Endothelial cell of umbilical vein (primary cell): ENCODE measurements at places on chromosomes 2 and 18.

DNA sequence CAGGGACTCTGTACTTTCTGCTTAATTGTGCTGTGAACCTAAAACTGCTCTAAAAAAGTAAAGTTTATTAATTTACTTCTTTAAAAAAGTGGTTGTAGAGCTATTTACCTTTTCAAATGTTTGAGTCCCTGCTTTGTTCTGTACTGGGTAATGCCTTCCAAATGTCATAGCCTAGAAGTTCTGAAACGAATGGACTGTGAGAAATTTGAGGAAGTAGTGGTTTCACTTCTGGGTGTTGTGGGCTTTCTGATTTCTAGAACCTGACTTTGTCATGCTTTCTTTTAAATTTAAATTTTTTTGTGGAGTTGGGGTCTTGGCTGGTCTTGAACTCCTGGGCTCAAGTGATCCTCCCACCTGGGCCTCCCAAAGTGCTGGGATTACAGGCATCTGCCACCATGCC, 44.6 kb downstream of the SMAD4 start:
- no peak for DNase-seq
- no peak overlapping the region for H3K27ac ChIP-seq
- H3K4me1 ChIP-seq = no peaks in the 10 kb centered on the region
- H3K36me3 ChIP-seq = peaks cover 10% of the 10 kb centered on the region
- H3K4me3 ChIP-seq = no peak overlapping the region
- no peaks in the 10 kb centered on the region for H3K27me3 ChIP-seq

GRCh38 chr2:46162329-46163097, 134.7 kb upstream of the EPAS1 start:
- H3K4me1 ChIP-seq = peaks cover 18% of the 10 kb centered on the region
- no peak overlapping the region for H3K27ac ChIP-seq
- no peak overlapping the region for H3K4me3 ChIP-seq
- no peaks in the 10 kb centered on the region for H3K27me3 ChIP-seq
- no peak for DNase-seq
- H3K36me3 ChIP-seq = peaks cover 17% of the 10 kb centered on the region

GRCh38 chr2:168998609-168999211, 32.4 kb downstream of the ABCB11 start:
- DNase-seq = peak; percentile 56
- no peak overlapping the region for H3K4me3 ChIP-seq
- no peaks in the 10 kb centered on the region for H3K27me3 ChIP-seq
- peak overlapping the region; percentile 100 for H3K27ac ChIP-seq

- peak overlapping the region; percentile 60 for H3K4me3 ChIP-seq
- no peaks in the 10 kb centered on the region for H3K36me3 ChIP-seq
- no peak overlapping the region for H3K27ac ChIP-seq
Observed at GRCh38 chr2:206250041-206250897, 24.2 kb upstream of the ZDBF2 start.

- no peak overlapping the region for H3K27ac ChIP-seq
- no peaks in the 10 kb centered on the region for H3K36me3 ChIP-seq
- no peak for DNase-seq
- no peak overlapping the region for H3K4me3 ChIP-seq
- H3K27me3 ChIP-seq = no peaks in the 10 kb centered on the region
- H3K4me1 ChIP-seq = no peaks in the 10 kb centered on the region
Observed at GRCh38 chr2:213475433-213475832, 191.2 kb downstream of the SPAG16 start.

DNA sequence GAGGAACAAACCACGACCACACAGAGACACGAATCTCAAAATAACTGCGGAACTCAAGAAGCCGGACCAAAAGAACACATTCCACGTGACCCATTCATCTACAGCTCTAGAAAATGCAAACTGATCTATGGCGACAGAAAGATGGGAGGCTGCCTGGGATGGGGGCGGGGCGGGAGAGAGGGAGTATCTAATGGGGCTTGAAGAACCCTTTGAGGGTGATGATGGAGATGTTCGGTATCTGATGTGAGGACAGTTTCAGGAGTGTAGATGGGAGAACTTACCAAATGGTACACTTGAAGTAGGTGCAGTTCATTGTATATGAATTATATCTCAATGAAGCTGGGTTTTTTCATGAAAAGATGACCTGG, 34.6 kb upstream of the KLF11 start:
- H3K36me3 ChIP-seq = no peaks in the 10 kb centered on the region
- no peak overlapping the region for H3K27ac ChIP-seq
- no peaks in the 10 kb centered on the region for H3K4me1 ChIP-seq
- no peaks in the 10 kb centered on the region for H3K27me3 ChIP-seq
- H3K4me3 ChIP-seq = no peak overlapping the region

GRCh38 chr2:12070581-12070980, 324.1 kb downstream of the LPIN1 start:
- no peak for DNase-seq
- H3K4me1 ChIP-seq = no peaks in the 10 kb centered on the region
- no peaks in the 10 kb centered on the region for H3K27me3 ChIP-seq
- H3K36me3 ChIP-seq = no peaks in the 10 kb centered on the region

DNA sequence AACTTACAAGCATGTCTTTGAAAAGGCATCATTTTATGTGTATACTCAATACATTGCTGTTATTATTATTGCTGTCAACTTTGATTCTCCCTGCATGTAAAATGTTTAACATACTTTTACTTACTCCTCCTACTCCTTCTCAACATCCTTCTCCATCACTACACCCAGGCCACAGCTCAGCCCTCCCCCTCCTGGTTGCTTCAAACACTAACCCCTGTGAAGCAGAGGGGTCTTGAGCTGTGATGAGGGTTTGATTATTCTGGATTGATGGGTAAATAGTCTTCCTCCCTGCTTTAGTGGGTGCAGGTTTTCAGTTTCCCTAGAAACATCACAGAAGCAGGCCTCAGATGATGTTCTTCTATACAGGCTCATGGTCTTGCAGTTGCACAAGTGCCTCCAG, 221.0 kb downstream of the OSR1 start:
- DNase-seq = no peak
- no peak overlapping the region for H3K27ac ChIP-seq
- H3K36me3 ChIP-seq = no peaks in the 10 kb centered on the region
- H3K27me3 ChIP-seq = no peaks in the 10 kb centered on the region
- H3K4me3 ChIP-seq = no peak overlapping the region

DNA sequence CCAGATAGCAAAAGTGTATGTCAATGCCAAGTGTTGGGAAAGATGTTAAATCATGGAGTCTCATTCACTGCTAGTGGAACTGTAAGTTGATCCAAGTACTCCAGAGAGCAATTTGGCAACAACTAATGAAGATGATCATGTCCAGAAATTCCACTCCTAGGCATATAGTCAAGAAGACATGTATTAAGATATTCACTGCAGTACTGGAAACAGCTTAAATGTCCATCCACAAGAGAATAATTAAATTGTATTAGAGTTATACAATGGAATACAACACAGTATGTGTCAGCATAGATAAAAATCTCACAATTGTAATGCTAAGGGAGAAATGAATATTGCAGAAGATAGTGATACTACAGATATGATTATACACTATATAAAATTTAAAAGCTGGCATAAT, 15.2 kb upstream of the LBH start:
- H3K36me3 ChIP-seq = no peaks in the 10 kb centered on the region
- H3K27me3 ChIP-seq = no peaks in the 10 kb centered on the region
- no peak for DNase-seq
- no peaks in the 10 kb centered on the region for H3K4me1 ChIP-seq
- H3K4me3 ChIP-seq = no peak overlapping the region
- H3K27ac ChIP-seq = no peak overlapping the region

- H3K4me1 ChIP-seq = no peaks in the 10 kb centered on the region
- no peaks in the 10 kb centered on the region for H3K27me3 ChIP-seq
- peaks cover 21% of the 10 kb centered on the region for H3K36me3 ChIP-seq
Observed at GRCh38 chr2:96554293-96555145, 18.0 kb downstream of the ARID5A start.

DNA sequence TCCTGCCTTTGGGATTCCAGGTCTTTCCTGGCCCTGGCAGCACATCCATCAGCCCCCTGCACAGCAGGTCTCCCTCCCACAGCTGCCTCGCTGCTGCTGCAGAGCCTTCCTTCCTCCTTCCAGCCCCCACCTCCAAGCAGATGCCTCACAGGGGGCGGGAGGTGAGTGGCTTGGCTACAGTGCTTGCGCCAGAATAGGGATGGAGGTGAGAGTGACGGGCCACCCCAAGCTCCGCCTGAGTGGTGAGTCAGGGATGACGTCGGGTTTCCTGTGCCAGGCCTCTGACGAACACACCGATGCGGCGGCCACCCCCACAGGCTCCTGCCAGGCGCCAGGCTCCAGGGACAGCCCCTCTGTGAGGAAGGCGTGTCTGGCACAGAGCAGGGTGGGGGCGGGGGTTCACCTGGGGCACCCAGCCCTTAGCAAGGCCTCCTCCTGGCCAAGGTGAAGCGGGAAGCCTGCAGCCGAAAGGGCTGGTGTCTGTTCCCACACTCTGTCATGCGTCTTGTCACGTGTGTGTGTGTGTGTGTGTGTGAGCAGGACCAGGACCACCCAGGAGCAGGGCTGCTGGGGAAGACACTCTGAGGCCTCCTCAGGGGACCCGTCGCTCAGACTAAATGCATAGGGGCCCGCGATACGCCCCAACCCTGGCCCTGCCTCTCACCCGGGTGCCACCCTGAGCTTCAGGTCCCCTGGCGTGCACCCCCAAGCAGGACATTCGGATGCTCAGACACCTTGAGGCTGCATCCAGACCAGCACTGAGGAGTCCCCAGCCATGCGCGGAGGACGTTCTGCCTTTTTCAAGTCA, 3.4 kb upstream of the DUSP2 start:
- DNase-seq = peak; percentile 74
- H3K27me3 ChIP-seq = no peaks in the 10 kb centered on the region
- H3K36me3 ChIP-seq = no peaks in the 10 kb centered on the region
- no peaks in the 10 kb centered on the region for H3K4me1 ChIP-seq
- peak overlapping the region; percentile 16 for H3K27ac ChIP-seq
- H3K4me3 ChIP-seq = no peak overlapping the region

DNA sequence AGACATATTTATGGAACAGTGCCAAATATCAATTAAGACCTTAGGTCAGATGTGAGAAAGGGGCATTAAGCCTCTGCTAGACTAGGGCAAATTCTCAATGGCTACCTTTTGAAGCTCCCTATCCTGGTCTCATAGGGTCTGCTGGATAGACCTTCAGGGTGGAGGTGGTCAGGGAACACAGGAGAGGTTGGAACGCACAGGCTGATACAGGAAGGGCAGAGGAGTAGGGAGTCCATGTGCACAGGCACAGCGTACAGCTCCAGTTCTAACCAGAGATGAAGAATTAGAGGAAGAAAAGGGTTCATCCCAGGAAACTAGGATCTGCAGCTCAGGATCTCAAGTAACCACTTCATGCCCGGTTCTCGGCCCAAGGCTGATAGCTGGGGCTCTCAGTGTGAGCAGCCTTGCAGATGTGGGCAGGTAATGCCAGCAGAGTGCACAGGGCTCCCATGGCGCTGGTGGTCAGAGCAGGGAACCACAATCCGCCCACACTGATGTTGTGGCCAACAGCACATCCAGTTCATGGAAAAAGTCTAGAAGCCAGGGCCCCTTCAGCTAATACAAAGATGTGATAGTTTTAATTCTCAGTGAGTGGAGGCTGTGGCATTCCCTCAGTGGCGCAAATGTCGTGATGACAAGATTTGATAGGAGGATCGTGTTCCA, 3.4 kb upstream of the EVA1A start:
- peaks cover 23% of the 10 kb centered on the region for H3K4me1 ChIP-seq
- DNase-seq = no peak
- H3K36me3 ChIP-seq = no peaks in the 10 kb centered on the region
- H3K27me3 ChIP-seq = no peaks in the 10 kb centered on the region
- no peak overlapping the region for H3K4me3 ChIP-seq
